ENCODE measurements at places on chromosomes 13 and 19.

DNA sequence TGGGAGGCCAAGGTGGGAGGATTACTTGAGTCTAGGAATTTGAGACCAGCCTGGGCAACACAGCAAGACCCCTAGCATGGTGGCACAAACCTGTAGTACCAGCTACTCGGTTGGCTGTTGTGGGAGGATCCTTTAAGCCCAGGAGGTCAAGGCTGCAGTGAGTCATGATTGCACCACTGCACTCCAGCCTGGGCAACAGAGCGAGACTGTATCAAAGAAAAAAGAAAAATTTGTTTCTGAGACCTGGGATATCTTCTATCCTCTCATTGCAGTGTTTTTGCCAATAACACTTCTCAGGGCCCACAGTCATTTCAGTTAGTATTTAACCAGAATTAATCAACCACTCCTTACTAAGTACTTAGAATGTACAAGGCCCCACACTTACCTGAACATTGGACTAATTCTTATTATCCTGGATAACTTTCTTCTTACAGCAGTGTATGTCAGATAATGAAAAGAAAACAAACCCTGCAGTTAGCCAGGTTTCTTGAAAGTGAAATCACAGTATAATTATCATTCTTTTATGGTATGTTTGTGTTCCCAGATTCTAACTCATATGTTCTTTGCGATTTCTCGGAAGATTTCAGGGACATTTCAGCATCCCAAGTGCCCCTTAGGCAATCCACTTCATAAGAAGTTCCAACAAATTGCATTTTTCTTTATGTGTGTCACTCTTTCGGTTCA is 75.6 kb upstream of the KLF5 start:
- DNase-seq = no peak

GRCh38 chr13:91356919-91357612 is 9.6 kb downstream of the MIR17HG start:
- no peak for DNase-seq

GRCh38 chr19:57245959-57246358 is 5.5 kb downstream of the ZNF805 start:
- no peak for DNase-seq

DNA sequence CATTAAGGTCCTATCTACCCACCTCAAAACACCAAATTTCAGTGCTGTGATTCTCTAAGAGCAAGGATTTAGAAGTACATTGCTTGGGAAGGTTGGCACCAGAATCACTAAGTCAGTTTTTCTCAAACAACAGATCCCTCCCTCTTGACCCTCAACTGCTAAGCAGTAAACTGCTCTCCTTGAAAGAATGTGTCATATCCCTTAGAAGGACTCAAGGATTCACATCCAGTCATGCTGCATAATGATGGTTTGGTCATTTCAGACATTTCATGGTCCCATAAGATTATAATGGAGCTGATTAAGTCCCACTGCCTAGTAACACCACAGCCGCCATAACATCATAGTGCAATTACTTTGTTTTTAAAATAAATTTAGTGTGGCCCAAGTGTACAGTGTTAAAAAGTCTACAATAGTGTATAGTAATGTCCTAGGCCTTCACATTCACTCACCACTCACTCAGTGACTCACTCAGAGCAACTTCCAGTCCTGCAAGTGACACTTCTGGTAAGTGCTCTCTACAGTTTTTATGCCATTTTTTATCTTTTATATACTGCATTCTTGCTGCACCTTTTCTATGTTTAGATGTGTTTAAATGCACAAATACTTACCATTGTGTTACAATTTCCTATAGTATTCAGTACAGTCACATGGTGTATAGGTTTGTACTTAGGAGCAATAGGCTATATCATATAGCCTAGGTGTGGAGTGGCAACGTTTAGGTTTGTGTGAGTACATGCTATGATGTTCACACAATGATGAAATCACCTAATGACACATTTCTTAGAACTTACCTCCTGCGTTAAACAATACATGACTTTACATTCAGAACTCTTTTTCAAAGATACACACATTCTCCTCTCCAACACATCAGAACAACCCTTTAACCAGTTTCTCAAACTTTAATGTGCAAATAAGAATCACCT is 15.7 kb upstream of the CCDC169 start:
- no peak for DNase-seq

DNA sequence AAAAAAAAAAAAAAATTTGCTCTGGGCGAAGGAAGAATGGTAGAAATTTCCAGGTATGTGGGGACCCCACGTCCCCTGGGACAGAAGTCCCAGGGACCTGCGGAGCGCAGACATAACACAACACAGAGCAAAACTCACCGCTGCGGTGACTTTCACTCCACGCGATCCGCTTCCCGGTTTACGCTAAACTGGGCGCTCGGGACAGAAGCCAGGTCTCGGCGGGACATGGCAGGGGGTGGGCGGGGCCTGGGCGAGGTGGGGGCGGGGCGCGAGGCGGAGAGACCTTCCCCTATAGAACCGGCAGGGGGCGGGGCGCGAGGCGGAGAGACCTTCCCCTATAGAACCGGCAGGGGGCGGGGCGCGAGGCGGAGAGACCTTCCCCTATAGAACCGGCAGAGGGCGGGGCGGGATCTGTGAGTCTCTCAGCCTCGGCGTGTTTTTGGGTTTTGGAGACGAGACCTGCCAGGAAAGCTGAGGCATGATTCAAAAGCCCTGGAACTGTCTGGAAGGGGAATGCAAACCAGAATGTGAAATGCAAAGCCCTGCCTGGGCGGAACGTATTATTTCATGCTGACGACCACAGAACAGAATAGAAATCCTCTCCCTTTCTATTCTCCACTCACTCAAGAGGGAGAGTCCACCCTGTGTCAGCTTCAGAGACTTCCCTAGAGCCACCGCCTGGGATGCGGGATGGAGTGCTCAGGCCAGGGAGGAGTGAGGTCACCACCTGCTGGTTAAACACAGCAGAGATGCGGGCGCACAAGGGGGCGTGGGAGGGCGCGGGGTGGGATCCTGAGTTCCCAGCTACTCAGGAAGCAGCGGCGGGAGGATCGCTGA is 20.2 kb upstream of the ERVV-1 start:
- peak; percentile 57 for DNase-seq

DNA sequence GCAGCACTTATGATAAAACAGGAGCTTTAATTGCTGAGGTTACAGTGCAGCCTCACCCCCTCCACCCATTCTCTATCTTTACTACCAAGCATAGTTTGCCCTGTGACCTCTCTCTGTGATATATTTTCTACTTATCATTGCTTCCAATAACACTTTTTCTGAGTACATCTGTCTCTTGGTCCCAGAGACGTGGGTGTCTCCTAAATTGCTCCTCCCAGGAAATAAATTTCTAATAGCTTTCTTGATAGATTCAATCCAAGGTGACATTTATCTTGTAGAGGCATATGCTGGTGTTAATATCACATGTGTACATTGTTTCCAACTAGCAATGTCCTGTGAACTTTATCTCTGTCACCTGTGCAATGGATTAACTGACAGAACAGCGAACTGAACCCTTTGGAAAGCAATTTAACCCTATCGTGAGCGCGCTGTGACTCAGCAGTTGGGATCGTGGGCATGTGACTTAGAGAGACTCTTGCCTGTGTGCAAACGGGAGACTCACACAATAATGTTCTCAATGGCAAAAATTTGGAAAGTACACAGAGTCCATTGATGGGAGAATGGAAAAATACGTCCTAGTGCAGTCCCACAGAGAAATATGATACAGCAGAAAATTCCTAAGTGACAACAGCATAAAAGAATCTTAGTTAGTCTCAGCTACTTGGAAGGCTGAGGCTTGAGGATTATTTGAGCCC is 7.0 kb upstream of the MAP2K2 start:
- DNase-seq = no peak

- peak; percentile 81 for DNase-seq
Observed at GRCh38 chr19:42440357-42441048, 2.2 kb downstream of the CXCL17 start.

DNA sequence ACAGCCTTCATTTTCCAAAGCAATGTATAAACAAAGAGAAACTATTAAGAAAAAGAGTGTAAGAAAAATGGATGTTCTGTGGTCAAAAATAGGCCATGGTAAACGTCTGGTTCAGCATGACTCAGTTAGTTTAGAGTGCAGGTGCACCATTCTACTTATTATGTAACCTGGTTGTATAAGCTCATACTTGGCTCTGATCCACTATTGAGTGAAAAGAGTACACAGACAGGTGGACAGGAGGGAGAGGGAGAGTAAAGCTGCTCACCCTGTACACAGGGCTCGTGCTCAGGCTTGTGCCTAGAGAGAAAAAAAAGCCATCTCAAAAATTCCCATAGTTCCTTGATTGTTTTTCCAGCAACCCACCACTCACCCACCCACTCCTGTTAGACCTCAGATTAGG is 85.8 kb upstream of the ZNF91 start:
- no peak for DNase-seq

- no peak for DNase-seq
Observed at GRCh38 chr19:843180-843835, 2.5 kb downstream of the PRTN3 start.

DNA sequence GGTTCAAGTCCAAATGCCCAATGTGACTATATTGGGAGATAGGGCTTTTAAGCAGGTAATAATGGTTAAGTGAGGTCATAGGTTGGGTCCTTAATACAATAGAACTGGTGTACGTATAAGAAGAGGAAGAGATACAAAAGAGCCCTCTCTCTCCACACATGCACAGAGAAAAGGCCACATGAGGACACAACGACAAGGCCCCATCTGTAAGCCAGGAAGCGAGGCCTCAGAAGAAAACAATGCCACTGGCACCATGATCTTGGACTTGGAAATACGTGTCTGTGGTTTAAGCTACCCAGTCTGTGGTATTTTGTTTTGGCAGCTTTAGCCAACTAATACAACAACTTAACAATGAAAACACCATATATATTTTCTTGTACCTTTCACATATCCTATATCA is 23.4 kb upstream of the RFC3 start:
- DNase-seq = no peak

DNA sequence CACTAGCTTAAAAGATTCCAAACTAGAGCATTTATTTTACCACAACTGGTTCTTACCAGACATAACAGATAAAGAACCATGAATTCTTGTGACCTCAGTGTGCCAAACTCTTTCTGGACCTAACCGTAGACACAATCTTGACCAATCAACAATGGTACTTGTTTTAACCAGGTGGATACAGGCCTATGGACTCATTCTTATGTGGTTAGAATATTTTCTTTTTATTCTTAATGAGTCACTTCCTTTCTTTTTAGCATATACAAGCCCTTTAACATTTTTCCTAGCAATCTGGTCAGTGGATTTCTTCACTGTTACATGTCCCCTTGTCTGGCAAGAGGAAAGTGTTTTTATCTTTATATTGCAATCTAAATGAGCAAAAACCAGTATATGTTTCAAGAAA is 792.1 kb upstream of the SPRY2 start:
- DNase-seq = no peak

DNA sequence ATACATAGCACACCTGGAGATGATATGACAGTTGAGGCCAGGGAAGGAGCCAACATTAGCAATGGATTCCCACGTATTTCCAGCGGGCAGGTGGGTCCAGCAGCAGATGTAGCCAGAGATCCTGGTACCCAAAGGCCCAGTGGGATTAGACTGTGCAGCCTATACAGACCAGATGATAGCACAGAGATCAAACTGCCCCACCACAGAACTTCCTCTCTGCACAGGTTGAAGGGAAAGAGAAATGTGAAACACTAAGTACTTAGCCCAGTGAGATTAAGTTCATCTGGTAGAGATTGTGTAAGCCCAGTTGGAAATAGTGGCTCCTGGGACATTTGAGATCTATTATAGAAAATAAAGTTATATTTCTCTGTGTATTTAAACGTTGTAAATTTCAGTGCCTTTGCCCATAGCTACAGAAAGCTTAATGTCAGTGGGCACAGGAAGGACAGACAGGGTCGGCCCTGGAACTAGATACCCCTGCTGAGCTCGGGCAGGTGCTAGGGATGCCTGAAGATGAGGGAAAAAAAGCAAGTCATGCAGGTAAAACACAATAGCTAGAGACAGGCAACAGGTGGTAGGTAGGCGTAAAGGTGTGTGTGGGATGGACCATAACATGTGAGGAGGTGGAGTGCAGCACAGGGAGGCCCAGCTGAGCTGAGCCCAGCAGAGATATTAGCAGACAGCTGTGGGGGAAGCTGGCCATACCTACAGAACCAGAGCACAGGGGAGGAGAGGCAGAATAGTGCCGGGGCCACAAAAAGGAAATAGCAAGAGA is 27.3 kb upstream of the SPATA13 start:
- DNase-seq = no peak

DNA sequence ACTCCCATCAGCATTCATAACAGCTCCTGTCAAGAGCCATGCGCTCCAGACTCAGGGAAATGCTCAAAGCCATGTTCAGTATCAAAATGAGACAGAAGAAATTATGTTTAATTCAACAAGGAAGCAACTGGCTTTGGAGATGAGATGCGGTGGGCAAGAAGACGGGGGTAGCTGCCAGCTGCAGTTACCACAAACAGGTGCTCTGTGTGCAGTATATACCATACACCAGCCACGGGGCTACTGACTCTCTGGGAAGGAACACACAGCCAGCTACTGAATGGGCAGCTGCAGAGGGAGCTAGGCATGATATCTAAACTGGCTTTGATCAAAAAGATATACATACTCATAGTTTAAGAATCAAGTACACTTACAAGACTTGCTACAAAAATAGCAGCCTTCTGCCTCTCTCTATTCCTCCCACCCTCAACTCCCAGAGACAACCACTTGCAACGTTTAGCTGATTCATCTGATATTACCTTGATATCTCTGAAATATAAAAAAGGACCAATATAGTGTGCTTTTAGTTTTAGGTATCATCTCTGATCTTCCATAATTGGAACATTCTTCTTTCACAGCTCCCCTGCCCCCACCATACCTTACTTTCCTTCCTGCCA is 593.0 kb downstream of the UQCRFS1 start:
- no peak for DNase-seq

- no peak for DNase-seq
Observed at GRCh38 chr19:2536461-2536860, 60.5 kb downstream of the GADD45B start.

DNA sequence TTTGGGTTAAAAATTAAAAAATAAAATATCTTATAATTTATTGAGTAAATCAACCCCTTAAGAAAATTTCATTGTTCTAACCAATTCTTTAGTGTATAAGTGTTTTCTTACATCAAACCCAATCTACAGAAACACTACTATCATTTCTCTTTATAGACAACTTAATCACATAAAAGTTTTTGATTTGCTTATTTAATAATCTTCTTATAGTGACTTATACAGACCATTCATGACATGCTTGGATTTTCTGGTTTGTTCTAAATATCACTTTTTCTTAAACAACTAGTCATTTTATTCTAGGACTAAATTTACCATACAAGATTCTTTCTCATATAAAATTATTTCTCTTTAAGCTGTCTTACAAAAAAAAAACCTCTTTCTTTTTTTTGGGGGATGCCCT is 27.3 kb upstream of the ZSCAN5A start:
- DNase-seq = no peak

- DNase-seq = no peak
Observed at GRCh38 chr13:48776401-48776800, 122.7 kb downstream of the CYSLTR2 start.
